ENCODE measurements at places on chromosomes 11 and 22.
A peak's percentile ranks its signal among the peaks of the same experiment; 100 is the strongest.

- DNase-seq: no peak
Observed at GRCh38 chr11:126647735-126648134, 292.2 kb downstream of the ST3GAL4 start.

DNA sequence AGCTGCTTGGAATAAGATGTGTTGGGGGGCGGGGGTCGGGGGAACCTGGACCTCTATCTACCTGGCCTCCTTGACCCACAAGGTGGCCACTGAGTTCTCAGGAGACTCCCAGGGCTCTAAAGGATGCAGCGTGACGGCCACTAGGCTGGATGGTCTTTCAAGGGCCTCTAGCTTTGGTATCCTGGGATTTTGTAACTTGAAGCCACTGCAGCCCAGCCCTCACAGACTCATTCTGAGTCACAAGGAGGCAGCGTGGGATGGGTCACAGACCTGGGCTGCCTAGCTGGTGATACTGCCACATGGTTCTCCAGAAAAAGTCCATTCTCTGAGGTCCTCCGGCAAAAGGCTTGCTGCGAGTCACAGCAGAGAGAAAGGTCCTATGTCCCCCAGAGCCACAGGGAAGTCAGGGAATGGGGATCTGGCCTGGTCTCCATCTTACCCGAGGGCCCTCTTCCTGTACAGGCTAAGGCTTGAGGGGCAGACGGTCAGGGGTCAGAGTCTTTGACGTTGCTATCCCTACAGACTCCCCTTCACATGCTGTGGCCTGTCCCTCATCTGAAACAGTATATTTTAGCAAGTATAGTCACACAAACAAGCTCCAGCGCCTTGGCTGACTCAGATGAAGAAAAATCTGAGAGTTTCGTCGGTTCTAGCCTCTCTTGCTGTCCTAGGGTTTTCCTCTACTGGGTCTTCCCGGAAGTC is 52.4 kb downstream of the KCNC1 start:
- no peak for DNase-seq

- DNase-seq: no peak
Observed at GRCh38 chr11:2393111-2393868, 7.3 kb upstream of the TSSC4 start.

DNA sequence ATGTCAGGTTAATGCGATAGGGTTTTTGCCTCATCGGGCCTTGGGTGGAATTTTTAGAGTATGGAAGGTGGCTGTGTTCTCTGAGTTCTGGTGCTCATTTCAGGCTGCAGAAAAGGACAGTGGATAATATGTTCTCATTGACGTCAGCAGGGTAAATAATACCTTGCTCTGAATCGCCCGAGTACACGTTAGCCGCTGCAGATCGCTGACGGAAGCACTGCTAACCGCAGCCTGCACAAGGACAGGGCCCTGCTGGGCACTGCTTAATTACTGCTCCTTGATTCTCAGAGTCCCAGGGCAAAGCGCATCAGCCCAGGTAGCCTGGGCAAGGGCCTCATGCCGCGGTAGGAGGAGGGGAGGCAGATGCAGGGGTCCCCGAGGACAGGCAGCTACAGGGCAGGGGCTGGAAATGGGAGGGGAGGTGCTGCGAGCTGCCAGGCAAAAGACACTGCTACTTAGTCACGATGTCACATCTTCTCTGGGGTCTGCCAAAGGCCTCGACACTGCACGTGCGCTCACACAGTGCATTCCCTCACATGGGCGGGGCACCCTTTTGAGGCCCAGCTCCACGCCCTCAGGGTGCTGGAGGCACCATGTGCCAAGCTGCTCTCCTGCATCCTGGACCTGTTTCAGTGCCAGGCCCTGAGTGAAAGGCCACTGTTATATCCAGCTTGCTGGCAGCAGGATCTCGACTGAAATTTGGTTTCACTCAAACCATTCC is 35.2 kb downstream of the PPP2R1B start:
- peak; percentile 47 for DNase-seq

DNA sequence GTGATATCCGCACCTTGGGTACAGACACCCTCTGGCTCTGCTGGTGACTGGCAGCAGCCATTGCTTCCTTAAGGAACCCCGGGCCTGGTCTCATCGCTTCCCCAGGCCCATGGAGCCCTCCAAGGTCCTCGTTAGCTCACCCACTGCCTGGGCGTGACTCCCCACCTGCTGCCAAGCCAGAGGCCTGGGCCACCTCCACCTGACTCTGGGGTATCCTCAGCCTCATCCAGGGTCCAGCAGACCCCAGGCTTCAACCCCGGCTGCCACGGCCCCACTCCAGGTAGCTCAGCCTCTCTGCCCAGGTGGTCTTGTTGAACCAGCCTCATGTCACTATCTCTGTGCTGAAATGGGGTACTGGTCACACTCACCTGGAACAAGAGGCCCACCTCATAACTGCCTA is 337.9 kb downstream of the BRD1 start:
- no peak for DNase-seq

DNA sequence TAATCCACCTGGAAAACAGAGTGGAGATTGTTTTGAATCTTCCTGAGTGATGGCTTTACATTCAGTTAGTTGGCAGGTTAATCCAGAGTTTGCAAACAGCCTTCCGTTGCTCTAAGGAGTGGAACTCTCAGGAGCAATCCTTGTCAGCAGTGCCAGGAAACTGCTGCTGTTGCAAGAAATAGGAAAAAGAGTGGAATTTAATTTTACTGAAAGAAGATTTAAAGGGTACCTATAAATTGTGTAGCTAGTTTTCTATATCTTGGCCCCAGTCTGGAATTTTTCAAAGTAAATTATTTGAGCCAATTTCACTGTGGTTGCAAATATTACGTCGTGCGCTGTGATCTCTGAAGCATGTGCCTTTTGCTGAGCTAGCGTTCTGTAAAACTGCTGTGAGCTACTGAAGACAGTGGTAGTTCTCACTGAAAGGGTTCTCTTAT is 55.5 kb upstream of the SLC5A12 start:
- DNase-seq: no peak

DNA sequence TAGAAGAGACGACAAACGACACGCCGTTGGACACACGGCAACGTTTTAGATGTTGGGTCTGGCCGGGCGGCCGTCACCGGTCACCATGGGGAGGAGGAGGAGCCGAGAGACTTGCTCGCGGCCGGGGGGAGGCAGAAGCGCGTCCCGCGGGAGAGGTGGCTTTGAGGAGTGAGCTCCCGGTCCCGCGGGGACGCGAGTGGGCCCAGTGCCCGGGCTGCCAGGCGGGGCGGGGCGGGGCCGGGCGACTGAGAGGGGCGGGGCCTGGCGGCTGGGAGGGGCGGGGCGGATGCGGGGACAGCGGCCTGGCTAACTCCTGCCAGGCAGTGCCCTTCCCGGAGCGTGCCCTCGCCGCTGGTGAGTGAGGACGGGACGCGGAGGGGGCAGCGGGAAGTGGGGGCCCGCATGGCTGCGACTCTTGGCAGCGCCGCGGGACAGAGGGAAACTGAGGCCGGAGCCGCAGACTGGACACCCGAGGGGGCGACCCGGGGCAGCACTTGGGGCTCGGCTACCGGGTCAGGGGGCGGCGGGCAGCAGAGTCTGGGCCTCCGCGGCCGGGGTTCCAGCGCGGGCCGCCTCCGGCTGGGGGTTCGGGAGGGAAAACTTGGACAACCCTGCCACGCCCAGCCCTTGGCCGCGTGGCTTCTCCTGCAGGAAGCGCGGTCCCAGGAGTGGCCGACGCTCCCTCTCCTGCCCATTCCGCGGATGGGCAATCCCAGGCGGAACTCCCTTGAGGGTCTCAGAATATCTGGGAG is at the start of gene TSPO:
Gene TSPO, plus strand, starts transcription at position 309 of the 752 bp plus-strand sequence. CDS start 7,680 bp downstream, outside the sequence.
- DNase-seq: peak; percentile 68

- peak; percentile 61 for DNase-seq
Observed at GRCh38 chr22:42805016-42805997, 51.8 kb downstream of the ARFGAP3 start.

GRCh38 chr11:3381794-3382193 is 2.8 kb upstream of the ZNF195 start:
- DNase-seq: no peak

DNA sequence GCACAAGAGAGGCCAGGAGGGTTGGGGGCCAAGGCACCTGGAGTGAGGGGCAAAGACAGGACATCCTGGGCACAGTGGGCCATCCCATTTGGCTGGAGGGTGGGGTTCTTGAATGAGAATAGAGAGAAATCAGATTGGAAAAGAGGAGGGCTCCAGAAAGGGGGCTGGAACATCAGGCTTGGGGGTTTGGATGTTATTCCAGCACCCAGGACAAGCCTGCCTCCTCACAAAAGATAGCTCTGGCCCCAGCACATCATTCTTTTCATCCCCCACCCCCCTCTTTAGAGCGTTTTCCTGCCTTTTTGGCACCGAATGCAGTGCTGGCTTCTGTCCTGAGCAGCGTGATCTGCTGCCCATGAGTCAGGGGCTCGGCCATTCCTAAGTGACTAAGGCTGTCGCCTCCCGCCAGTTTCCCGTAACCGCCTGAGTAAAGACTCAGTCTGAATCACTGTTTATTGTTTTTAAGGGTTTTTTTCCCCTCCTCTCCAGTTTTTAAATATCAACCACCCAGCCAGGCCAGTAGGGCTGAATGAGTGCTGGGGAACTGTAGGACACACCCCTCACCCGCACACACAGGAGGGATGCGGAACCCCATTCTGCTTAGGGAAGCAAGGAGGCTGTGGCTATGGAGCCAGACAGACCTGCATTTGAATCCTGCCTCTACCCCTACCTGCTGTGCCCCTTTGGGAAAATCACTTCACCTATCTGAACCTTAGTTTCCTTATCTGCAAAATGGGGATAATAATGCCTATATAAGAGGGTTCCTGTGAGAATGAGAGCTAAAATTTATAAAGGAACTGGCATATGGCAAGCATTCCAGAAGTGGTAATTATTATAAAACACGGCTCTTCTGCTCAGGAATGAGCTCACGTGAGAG is 32.4 kb upstream of the NAV2 start:
- DNase-seq: peak; percentile 44

GRCh38 chr11:133826866-133827265 is 18.4 kb downstream of the SPATA19 start:
- no peak for DNase-seq

- no peak for DNase-seq
Observed at GRCh38 chr22:44399906-44400762, 87.4 kb upstream of the SHISAL1 start.

DNA sequence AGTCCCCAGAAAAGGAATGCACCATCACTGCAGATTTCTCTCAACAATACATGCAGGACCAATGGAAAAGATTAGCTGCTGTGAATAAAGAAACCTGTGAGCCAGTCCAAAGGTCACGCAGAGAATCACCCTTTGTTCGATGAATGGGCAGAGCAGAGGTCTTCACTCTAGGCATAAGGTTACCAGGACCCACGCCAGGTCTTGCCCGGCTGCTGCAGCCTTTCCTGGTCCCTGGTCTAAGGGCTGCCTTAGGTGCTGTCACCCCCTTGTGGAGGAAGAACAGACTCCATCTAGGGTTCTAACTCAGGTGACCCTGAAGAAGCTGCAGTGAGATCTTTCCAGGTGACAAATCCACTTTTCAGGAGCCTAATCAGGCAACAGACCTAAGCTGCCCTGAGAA is 29.0 kb upstream of the NAP1L4 start:
- no peak for DNase-seq

DNA sequence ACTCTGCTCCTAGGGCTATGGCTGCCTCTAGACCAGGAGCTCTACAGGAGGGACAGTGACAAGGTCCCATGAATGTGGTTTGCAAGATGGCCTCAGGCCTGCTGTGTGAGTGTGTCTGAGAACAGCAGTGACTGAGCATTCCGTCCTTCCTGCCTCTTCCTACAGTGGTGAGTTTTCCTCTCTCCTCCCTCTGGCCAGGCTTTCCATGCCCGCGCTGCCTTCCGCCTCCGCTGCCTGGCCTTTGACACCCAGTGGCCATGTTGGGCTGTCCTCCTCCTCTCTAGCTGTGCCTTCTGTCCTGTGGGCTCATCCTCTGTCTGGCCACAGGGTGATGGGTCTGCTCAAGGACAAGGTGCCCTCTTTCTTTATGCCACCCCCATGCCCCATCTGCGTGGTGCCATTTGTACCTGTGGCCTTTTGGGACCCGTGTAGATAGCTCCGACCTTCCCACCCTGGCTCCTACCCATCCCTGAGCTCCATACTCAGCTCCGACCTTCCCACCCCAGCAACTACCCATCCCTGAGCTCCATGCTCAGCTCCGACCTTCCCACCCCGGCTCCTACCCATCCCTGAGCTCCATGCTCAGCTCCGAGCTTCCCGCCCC is 970.4 kb downstream of the BRD1 start:
- no peak for DNase-seq

- DNase-seq: no peak
Observed at GRCh38 chr11:128741916-128742315, 48.0 kb downstream of the FLI1 start.

DNA sequence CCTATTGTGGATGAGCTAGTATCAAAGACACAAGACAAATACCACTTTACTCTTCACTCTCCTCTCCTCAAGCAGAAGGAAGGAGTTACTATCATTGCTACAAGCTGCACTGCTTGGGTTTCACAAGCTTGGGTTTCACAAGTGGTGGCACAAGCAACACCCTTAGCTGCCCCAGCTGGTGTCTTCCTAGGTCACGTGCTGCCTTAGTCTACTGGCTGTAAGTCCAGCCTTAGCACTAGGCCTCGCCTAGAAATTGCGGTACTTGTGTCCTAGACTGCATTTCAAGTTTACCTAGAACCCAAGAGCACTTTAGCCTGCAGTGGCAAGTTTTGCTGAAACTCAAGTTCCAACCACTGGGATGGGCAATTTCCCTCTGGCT is 86.6 kb downstream of the EHF start:
- no peak for DNase-seq

- no peak for DNase-seq
Observed at GRCh38 chr22:22673628-22674027, 29.2 kb downstream of the GGTLC2 start.

- no peak for DNase-seq
Observed at GRCh38 chr11:94851864-94852636, 83.9 kb downstream of the AMOTL1 start.

DNA sequence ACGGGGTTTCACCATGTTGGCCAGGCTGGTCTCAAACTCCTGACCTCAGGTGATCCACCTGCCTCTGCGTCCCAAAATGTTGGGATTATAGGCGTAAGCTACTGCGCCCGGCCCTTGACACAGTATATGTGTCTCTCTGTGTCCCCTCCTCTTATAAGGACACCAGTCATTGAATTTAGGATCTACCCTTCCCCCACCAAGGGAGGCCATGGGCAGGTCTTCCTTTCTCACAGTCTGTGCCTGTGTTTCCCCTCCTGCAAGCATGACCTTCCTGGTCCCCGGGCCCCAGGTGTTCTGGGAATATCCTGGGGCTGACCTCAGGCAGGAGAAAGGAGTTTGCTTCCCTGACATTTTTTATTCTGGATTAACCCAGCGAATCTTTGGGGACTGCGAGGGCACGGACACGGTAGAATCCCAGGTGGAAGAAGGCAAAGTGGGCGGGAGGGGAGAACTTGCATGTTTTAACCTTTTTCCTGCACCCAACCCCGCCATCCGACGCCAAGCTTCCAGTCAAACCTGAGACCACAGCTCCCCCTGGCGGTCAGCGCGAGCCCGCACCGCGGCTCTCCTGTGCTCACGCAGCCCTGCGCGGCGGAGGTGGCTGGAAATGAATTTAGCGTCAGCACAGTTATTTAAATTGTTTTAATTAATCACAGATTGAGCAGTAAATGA is 42.1 kb upstream of the ISX start:
- peak; percentile 47 for DNase-seq

Measured in hypothalamus (tissue), 51 donors.